Smooth muscle cell of the brain vasculature (primary cell): ENCODE measurements at places on chromosomes 5 and 9.

DNA sequence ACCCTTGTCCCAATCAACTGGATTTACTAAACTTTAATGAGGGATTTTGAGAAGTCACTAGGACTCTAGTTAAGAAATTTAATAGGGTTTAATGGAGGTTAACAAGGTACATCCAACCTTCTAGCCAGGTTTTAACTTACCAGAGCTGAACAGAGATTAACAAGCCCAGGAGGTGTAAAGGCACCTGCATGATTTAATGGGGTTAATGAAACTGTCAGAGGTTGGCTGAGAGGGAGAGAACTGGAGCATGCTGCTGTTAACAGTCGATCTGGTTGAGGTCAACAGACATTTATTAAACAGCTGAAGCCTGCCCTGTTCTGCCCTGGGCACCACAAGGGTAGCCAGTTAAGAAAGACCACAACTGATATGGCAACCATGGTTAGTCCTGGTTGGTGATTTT lies 13.6 kb downstream of the HAND1 start:
- DNase-seq: no peak

- no peak for DNase-seq
These were observed 49.5 kb downstream of the SEMA4D start for GRCh38 chr9:89448381-89448780.

- DNase-seq: no peak
These were observed 118.7 kb downstream of the PJA2 start for GRCh38 chr5:109291090-109291489.

DNA sequence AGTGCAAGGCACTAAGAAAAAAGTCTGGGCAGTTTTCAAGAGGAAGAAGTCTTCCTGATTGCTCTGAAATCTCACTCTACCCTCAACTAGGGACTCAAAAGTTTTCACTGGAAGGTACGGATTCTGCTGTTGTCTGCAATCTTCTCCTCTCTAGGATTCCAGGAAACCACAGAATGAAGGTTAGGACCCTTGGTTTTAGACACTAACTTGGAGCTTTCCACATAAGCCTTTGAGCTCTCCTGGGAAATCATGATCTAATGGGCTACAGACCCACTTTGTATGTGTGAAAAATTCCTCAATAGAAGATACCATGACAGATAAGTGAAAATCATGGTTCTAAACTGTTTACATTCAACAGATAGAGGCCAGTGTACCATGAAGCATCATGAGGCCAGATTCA lies 265.1 kb downstream of the PSAT1 start:
- no peak for DNase-seq

DNA sequence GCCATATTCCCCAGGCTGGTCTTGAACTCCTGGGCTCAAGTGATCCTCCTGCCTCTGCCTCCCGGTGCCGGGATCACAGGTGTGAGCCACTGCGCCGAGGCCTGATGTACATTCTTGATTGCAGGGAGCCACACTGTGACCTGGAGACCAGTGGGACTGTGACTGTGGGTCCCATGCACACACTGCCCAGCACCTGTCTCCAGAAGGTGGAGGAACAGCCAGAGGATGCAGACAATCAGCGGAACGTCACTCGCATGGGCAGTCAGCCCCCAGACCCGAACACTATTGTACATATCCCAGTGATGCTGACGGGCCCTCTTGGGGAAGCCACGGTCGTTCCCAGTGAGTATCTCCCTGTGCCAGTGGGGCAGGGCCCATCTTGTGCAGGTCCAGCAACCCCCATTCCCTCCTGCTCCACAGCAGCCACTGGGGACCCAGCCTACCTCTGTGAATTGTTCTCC lies 147.3 kb downstream of the CACNA1B start:
- no peak for DNase-seq

DNA sequence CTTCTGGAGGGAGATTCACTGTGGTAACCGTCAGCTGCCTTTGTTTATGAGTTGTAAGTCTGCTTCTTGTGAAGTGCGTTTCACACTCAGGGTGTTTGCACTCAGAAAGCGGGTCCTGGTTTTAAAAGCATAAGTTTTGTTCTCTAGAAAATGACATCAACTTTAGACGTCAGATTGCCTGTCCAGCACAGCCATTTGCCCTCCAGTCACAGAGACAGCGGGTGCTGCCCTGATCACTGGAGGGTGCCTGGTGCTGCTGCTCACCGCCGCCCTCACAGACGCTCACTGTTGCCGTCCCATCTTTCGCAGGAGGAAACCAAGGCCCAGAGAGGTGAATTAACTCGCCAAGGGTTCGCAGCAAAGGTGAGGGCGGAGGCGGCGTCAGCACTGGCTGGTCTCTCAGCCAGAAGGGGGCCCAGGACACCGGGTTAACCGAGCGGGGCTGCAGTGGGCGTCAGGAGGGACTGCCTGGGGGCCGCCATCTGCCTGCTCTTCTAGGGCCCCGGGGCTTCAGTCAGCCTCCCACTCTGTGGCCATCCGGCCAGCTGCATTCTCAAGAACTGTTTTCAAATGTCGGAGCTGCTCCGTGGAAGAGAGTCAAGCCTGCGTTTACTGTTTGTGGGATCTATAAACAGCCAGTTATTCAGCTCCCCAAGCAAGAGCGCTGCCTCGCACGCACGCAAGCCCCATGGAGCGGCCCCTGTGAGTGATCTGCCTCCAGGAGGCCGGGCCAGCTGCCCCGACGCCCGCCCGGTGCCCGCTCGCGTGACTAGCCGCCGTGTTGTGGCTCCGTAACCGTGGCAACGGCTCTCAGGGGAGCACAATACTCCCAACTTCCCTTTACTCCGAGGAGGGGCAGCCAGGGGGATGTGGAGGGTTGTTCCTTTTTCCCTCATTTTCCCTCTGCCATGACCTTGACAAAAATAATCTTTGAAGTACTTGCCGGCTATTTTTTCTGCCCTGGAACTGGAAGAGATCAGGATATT lies 43.4 kb upstream of the EXOC3 start:
- DNase-seq: peak; percentile 80
